Bone marrow (tissue), 2 donors: ENCODE measurements at places on chromosomes 5 and 9.

- DNase-seq: no peak
Measured at GRCh38 chr5:39469176-39469575, 44.4 kb upstream of the DAB2 start.

GRCh38 chr9:116791326-116791725, 104.2 kb downstream of the TRIM32 start:
- no peak for DNase-seq

DNA sequence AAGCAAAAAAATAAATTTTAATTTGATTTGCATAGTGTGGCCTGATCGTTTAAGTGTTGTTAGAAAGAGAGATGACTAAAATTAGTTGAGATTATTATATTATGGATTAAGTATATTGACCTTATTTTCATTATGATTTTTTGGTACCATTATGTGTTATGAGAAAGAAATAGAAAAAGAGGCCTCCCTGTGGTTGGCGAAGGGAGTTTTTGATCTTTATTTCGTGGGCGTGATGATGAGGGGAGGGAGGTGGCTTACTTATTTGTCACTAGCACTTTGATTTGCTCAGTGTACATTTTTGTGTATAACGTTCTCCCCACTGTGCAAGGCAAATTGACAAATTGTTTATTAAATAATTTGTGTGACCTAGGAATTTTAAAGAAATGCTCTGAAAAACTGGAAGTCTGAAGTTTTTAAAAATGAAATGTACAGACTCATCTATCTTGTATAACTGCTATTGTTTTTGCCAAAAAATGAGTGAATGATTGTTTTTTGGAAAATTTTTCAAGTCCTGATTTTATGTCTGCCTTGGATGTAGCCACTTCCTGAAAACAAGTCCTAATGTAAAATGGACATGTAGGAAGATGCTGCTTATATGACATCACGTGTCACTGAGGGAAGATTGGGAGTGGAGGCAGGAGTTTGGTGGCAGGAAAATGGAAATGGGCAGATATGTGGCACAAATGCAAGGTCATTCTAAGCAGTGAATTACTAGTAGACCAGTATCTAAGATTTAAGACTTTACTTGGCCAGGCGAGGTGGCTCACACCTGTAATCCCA, 3.0 kb downstream of the DAPK1 start:
- no peak for DNase-seq

DNA sequence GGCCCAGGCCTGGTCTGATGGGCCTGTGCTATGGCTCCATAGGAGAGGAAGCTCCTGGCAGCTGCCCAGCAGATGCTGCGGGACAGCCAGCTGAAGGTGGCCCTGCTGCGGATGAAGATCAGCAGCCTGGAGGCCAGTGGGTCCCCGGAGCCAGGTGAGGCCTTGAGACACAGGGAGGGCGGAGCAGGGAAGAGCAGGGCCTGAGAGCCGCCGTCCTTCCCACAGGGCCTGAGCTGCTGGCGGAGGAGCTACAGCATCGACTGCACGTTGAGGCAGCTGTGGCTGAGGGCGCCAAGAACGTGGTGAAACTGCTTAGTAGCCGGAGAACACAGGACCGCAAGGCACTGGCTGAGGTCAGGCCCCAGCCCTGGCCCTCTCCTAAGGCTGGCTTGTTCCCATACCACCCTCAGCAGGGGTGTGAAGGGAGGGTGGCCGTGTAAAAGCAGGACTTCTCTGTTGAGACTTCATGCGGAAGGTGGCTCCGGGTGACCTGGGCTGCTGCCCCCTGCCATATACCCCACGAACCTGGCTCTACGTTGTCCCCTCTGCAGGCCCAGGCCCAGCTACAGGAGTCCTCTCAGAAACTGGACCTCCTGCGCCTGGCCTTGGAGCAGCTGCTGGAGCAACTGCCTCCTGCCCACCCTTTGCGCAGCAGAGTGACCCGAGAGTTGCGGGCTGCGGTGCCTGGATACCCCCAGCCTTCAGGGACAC, 4.5 kb downstream of the PKN3 start:
- DNase-seq: no peak

DNA sequence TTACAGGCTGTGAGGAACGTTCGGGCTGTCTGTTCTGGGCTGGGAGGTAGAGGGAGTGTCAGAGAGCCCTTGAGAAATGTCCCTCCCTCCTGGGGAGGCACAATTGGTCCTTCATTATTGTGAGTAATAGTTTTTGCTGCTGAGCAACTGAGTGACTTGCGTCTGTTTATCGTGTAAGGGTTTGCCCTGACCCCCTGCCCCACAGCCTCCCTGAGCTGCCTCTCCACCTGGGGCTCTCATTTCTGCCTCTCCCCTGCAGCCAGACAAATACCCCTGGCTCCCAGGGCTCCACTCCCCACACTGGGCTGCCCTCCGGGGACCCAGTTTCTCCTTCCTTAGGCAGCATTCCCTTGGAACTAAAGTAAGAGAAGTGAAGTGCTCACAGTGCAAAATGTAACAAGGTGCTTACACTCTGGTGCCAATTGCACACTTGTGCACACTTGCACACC, 174.9 kb upstream of the MVB12B start:
- no peak for DNase-seq

GRCh38 chr9:74293479-74293878, 203.7 kb upstream of the RORB start:
- no peak for DNase-seq

- no peak for DNase-seq
Measured at GRCh38 chr5:125408448-125409233, 662.2 kb upstream of the ZNF608 start.

DNA sequence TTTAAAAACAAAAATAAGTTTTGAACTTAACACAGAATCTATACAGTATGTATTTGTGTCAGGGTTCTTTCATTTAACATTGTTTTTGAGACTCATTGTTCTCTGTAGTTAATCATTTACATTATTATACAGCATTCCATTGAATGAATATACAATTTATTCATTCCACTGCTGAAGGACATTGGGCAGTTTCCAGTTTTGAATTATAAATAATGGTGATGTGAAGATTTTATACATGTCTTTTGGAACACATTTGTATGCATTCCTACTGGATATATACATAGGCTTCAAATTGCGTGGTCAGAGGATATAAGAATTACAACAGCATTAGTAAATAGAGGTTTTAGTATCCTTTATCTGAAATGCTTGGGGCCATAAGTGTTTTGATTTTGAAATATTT, 72.0 kb downstream of the CEP120 start:
- DNase-seq: no peak

DNA sequence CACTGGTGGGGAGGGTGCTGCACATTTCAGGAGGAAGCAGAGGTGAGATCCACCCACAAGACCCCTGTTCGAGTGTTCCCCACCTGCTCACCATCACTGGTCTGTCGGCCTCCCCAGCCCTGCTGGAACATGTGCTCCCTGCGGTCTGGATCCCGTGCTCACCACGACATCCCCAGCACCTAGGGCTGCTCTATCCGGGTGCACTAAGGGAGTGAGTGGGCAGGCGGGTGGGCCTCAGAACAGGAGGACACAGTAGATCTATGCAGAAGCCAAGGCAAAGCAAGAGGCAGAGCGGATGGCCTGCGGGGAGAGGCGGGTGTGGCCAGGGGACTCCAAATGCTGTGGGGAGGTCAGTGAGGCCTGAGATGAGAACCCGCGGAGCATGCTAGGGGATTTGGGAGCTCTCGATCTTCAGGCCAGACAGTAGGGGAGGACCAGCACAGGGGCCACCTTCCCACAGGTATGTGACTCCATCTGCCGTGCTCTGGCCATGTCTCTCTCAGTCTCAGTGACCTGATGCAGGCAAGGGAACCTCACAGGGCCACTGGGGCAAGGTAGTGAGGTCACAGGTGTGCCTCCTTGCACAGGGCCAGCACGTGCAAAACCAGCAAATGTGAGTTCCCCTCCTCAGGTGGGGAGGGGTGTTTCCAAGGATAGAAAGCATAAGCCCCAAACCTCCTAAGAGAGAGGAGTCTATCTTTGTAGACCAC, 134.2 kb downstream of the ZNF354C start:
- DNase-seq: no peak

GRCh38 chr9:120387257-120388002, 192.5 kb downstream of the CDK5RAP2 start:
- DNase-seq: no peak

GRCh38 chr5:14884062-14884612, 12.6 kb upstream of the ANKH start:
- no peak for DNase-seq

DNA sequence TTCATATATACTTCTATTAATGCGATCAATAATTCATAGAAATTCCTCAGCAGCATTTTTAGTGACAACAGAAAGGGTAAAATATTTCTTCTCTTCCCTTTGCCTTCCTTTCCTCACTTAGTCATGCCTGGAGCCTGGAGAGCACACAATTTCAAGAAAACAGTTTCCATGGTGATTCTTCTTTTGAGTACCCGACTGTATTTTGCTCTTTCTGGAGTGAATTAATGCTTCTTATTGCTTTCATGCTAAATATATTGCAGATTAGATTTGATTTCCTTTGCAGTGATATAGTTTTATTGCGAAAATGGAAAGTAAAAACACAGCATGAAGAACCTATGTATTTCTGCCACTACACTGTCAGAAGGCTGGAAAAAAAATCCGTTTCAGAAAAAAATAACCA, 153.5 kb downstream of the PPP2R2B start:
- no peak for DNase-seq

DNA sequence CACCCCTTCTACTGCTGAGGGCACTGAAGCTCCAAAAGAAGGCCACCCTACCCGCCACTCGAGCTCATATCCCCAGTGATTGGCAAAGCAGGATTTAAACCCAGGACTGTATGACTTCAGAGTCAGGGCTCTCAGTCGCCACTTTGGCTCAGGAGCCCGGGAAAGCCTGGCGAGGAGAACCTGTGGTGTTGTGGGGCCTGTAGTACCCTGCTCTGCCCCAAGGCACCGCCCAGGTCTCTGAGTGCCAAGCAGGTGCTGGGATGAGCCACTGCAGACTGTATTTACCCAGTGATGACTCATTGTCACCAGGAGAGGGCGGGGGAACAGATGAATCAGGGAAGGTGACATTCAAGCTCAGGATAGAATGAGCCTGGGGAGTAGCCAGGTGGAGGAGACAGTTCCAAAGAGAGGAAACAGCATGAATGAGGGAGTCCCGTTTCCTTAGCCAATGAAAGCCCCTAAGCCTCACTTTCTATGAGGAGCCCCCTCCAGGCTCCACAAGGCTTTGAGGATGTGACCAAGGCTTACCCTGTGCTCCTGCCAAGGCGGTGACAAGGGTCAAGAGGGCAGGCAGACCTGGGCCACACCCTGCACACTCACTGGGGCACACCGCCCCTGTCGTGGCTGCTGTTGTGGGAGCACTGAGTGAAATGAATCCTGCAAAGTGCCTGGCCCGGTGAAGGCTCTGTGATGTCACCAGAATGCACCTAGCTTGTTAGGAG, 17.8 kb upstream of the DPM2 start:
- DNase-seq: no peak

DNA sequence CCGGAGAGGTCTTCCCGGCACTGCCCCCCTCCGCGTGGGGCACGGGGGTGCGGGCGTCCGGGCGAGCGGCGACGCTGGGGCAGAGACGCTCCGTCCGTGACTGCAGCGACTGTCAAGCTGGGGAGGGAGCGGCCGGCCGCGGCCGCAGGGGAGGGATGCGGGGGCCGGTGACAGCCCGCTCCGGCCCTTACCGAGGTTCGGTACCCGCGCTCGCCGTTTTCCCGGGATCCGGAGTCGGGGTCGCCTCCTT, 400 bp downstream of the KDM4C start:
- DNase-seq: no peak
